GM20000 (cell line): ENCODE measurements at places on chromosomes 4 and X.

- peak; percentile 47 for DNase-seq
These were observed 12.2 kb downstream of the ARHGEF6 start for GRCh38 chrX:136768469-136769084.

DNA sequence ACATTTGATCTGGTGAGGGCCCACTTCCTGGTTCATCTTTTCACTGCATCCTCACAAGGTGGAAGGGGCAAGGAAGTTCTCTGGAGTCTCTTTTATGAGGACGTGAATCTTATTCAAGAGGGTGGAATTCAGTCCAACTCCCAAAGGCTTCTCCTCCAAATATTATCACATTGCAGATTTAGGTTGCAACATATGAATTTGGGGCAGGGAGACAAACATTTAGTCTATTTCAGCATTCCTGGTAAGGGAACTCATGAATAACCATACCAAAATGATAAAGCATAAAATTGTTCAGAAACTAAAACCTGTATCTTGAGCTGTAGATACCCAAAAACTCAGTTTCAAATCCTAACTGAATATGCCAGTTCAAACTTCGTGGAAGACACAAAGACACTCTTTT is 246.8 kb downstream of the QDPR start:
- no peak for DNase-seq

GRCh38 chrX:31836479-31836878 is 764.6 kb upstream of the FTHL17 start:
- no peak for DNase-seq

- DNase-seq: no peak
These were observed 128.4 kb upstream of the AP1S2 start for GRCh38 chrX:15983034-15983433.

GRCh38 chr4:15963576-15963975 is 601 bp upstream of the FGFBP2 start:
- peak; percentile 41 for DNase-seq

DNA sequence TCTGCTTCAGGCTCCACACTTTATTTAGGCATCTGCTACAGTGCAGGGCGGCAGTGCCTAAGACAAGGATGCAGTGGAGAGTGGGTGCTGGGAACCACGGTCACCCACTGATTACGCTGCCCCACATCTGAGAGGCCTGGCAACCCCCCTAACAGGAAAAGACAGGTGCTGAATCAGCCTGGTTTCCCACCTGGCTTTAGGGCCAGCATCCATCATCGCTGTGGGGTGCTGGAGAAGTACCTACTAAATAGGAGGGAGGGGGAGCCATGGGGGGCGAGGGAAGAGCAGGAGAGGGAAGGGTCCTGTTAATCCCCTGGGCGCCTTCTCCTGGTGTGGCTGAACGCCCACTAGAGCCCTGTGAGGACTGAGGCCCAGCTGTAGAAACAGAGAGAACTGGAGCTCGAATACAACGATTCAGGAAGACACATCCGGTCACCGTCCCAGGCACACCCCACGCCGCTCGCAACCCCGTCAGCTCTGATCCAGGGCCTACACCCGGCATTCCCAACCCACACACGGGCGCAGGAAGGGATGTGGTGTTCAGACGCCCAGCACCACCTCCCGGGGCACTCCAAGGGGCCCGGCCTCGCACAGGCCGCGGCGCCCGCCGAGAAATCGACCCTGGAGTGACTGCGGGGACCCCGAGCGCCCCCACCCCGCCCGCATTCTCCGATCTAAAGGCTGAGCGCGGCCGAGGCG is 554 bp downstream of the DCTD start:
- peak; percentile 41 for DNase-seq

GRCh38 chrX:108537005-108537404 is 97.4 kb downstream of the COL4A5 start:
- DNase-seq: peak; percentile 5

GRCh38 chr4:16532240-16532970 is 306.1 kb upstream of the TAPT1 start:
- no peak for DNase-seq
